ENCODE measurements at places on chromosomes 5 and 9.

GRCh38 chr5:134432677-134433359 lies 21.1 kb upstream of the CDKN2AIPNL start:
- DNase-seq: no peak

- no peak for DNase-seq
These were observed 627.3 kb upstream of the NUDT12 start for GRCh38 chr5:104189909-104190308.

GRCh38 chr9:112312139-112312538 lies 21.3 kb downstream of the PTBP3 start:
- no peak for DNase-seq

DNA sequence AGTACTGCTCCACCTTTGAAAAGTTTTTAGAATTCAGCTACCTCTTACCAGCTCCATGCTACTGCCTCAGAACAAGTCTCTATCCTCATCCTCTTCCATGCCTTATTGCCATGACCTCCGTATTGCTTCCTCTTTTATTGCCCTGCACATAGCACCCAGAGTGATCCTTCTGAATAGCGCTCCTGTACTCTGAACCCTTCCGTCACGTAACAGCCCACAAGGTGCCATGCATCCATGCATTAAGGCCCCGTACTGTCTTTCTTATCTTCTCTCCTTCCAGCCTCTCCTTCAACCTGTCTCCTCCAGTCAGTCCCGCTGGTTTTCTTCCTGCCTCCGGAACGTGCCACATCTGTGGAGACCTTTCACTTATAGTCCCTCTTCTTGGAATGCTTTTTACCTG lies 273.3 kb upstream of the SEMA6A start:
- DNase-seq: no peak

DNA sequence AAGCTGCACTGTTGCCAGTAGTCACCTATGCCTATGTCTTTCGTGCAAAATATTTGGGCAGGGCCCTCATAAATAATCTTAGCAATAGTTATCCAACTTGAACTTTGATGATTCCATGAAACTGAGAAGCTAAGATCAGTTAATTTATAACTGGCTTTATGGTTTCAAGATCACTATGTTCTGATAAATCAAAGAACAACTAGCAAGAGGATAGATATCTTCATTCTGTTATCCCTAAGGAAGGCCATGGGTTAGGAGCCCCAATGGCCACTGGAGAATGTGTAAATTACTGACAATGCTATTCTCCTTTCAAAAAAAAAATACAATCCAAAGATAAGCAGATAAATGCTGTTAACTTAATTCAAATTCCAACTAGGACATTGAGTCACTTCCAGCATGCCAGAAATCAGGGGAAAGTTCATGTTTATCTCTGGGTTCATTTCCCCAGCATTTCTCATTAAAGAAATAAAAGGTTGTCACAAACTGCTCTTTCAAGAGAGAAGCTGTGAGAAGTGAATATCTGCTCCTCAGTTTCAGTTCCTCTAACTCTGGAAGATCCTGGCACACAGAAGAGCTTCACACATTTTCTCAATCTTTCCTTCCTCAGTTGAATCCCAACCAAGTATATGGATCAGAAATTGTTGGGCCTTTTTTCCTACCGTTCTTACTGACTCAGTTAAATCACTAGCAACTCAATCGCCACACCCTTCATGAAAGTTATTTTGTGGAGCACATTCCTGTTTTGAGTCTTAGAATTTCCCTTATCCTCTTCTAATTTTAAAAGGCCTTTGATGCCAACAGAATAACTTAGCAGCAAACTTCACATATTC lies 59.6 kb upstream of the SLC1A1 start:
- no peak for DNase-seq

DNA sequence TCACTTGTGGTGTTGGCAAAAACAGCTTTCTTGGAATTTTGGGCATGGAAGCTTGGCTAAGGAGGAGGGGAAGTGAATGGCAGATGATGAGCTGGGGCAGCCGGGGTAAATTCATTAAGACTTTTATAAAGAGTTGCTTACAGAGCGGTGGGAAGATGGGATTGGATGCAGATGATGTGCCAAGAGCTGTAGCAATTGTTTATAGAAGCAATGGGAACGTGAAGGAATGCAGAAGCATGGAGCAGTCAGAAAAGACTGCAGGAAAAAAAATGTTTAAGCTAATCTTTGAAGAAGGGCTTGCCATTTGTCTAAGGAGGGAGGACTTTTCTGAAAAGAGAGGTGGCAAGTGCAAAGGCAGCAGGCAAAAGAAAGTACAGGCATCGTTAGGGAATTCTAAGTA lies 86.6 kb upstream of the SHISAL2B start:
- DNase-seq: no peak

DNA sequence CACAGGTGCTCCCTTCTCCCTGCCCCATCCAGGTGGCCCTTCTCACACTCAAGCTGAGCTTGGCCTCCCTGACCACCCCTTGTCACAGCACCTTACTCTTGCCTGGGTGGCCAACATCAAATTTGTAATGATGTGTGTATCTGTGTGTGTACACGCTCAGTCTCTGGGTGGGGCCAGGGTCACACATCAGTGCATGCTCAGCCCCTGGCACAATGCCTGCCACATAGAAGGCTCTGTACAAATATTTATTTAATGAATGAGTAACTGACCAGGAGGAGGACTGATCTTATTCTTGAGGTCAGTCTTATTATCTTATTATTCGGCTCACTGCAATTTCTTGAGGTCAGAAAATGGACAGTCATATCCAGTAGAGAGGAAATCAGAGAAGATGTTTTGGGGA lies 41.3 kb upstream of the HAND1 start:
- DNase-seq: no peak

GRCh38 chr5:114417519-114417918 lies 55.6 kb downstream of the KCNN2 start:
- no peak for DNase-seq

Data from GM12864 (cell line).